ENCODE measurements at places on chromosomes 6 and 20.

- no peak for DNase-seq
Observed at GRCh38 chr20:6041808-6042265, 12.0 kb downstream of the LRRN4 start.

DNA sequence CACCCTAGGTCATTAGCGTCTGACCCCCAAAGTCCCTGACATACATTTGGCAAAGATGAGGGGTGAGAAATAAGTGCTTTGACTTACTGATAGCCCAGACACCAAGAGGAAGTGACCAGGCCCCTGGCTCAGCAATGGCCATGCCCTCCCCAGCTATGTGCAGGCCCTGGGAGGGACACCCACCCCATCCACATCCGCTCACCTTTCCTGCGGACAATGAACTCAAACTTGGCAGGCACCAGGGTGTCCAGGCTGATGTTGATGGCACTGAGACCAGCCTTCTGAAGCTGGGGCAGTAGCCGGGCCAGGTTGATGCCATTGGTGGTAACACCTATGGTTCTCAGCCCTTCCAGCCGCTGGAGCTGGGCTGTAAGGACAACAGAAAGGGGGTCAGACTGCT, 18.4 kb downstream of the MOCS1 start:
- no peak for DNase-seq

DNA sequence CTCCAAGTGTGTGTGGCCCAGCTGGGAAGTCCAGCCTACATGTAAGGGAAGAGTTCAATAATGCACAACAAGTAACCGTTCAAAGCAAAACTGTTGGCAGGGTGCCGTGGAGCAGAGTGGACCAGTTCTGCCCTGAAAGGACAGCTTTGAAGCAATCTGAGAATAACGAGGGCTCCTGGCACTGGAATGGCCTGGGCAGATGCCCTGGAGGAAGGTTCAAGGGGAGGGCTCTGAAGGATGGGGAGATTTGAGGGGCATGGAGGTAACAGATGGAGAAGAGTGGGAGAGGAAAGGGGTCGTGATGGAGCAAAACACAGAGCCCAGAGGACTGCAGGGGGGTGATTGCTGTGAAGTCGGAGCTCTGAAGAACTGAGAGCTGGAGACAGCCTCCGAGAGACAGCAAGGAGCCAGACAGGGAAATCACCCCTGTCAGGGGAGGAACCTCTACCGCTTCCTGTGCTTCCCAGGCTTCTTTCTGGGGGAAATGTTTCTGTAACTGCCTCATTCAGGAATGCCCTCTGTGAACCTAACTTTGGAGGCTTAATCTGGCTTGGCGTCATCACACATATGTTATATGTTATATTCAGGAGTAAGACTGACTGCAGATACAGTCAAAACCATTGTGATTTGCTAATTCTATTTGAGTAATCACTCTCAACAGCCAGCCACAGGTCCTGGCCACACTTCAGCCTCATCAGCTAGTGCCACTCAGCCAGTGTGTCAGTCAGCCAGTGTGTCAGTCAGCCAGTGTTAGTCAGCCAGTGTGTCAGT, 41.2 kb downstream of the ZC3H12D start:
- DNase-seq = no peak

- no peak for DNase-seq
Observed at GRCh38 chr6:72691249-72691648, 69.4 kb downstream of the KCNQ5 start.

GRCh38 chr6:3356824-3357420, 98.2 kb downstream of the PSMG4 start:
- no peak for DNase-seq

GRCh38 chr20:2421247-2421646, 40.5 kb downstream of the TGM6 start:
- DNase-seq = no peak

DNA sequence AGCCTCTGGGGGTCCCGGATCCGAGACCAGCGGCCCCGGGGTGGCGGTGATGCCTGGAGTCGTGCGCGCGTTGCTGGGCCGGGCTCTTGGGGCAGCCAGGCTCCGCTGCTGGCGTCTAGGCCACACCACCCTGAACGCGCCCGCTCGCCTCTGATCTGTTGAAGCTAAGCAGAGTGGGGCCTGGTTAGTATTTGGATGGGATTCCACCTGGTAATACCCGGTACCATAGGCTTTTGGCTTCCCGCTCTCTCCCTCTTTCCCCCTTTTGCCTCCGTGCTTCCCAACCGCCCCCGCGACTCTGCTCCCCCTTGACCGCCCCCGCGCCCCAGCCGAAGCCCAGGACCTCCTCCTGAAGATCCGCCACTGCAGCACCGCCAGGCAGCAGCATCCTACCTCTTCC, 1383.5 kb upstream of the DEFB115 start:
- no peak for DNase-seq

GRCh38 chr6:157563611-157564284, 182.8 kb downstream of the ZDHHC14 start:
- DNase-seq = no peak

Measured in stimulated activated CD4-positive, alpha-beta T cell treated with anti-CD3 and anti-CD28 coated beads, Interleukin-4, amount 100 ng/mL, for 4 hours (primary cell).